ENCODE measurements at places on chromosomes 12 and 14.

- no peak for DNase-seq
These were observed 15.2 kb downstream of the SERPINA12 start for GRCh38 chr14:94494085-94494484.

GRCh38 chr14:75295491-75296345 lies 17.1 kb downstream of the FOS start:
- DNase-seq = peak; percentile 88

- no peak for DNase-seq
These were observed 119.8 kb downstream of the SINHCAF start for GRCh38 chr12:31206038-31206670.

GRCh38 chr12:14185427-14186192 lies 179.9 kb upstream of the ATF7IP start:
- DNase-seq = no peak

DNA sequence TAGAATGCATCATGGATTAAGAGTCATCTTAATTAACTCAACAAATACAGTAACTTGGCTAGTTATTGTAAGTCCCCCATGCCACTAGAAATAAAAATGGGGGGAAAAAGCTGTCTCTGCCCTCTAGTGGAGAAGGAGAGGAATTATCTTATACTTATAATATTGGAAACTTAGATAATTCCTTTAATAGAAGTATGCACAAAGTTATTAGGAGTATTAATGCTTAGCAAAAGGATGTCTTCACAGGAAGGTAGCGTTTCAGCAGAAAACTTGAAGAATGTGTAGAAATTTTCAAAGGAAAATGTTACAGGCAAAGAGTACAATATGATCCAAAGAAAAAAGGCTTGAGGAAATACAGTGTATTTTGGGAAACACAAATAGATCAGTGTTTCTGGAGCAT lies 19.8 kb downstream of the OR5AU1 start:
- no peak for DNase-seq
